ENCODE measurements at places on chromosomes 2 and 18.

- DNase-seq: no peak
Measured at GRCh38 chr2:120653046-120653445, 82.6 kb upstream of the GLI2 start.

- DNase-seq: no peak
Measured at GRCh38 chr2:85790032-85790431, 36.2 kb downstream of the ATOH8 start.

DNA sequence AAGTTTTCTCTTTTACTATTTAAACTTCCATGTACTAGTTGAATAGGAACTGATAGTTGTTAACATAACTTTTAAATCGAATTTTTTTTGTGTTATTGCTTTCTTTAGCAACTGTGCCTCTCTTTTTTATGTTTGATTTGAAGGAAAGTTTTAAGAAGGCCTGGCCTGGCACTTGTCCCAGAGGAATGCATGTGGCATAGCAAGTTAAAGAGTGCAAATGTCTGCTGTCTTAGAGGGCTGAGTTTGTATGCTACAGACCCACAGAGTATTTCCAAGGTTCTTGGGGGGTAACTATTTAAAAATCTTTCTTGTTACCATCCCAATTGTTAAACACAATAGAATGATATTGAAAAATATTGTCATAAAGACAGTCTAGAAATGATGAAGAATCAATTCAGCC, 47.0 kb downstream of the MTCL1 start:
- DNase-seq: no peak

- DNase-seq: no peak
Measured at GRCh38 chr18:50644807-50645206, 84.9 kb downstream of the MAPK4 start.

- DNase-seq: no peak
Measured at GRCh38 chr2:8641301-8641965, 40.4 kb upstream of the ID2 start.

DNA sequence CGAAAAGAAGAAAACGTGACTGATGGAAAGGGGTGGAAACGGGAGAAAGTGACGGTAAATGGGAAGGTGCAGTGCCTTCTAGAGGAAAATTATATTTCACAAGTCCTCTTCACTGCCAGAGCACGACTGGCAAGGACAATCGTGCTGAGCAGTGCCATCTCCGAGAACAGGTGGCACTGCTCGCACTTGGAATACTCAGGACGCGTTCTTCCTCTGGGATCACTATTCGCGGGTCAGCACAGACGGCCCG, 364 bp downstream of the STAT1 start:
- no peak for DNase-seq

- no peak for DNase-seq
Measured at GRCh38 chr2:171524018-171524401, 1.7 kb downstream of the CYBRD1 start.

GRCh38 chr2:191382801-191383200, 137.6 kb downstream of the MYO1B start:
- DNase-seq: no peak

DNA sequence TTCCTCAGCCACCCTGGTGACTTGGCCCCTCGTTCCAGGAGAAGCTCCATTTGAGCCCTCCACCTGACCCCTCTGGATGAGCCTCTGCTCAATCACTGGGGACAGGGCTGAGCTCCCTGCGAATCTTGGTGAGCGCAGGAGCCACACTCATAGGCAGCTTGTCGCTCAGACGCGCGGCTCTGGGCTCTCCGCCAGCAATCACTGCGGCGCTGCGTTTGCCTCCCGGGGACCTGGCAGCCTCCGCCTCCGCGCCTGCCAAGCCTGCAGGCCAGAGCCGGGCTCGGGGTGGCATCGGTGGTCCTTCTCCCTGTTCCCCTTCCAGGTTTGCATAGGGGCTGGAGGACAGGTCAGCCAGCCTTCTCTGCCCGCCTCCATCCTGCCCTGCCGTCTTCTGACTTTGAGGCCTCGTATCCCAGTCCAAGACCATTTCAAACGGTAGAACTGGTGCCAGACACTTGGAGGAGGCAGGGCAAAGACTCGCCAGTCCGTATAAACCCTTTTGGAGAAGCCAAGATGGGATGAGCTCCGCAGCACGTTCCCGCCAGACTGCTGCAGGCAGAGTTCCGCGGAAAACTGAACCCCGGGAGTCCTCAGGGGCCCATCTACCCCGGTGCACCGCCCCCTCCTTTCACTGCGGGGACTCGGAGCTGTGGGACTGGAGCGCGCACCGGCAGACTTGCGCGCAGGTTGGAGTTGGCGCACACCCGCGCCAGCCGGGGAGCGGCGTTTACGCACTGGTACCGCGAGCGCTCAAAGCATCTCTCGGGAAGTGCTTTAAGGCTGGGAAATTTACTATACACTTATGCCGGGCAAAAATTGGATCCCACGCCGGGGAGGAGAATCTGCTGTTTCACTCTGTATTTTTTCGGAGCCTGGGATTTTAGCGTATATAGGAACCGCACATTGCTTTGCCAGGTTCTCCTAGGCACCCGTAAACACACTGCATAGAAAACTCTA, 1.1 kb upstream of the TACR1 start:
- DNase-seq: no peak

DNA sequence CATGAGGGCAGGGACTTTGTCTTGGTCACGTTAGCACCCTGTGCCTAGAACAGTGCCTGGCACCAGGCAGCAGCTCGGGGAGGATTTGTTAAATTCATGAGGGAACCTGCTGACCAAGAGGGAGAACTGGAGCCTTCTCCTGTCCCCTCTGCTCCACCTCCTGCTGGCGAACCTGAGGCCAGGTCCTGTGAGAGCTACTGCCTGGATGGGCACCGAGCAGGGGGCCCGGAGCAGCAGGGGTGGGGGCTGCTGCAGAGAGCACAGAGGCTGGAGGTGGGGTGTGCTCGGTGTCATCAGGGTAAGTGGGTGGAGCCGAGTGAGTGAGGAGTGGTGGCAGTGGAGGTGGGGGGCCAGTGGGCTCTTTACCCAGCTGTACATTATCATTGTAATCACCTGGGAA, 52.1 kb upstream of the FAHD2A start:
- no peak for DNase-seq

GRCh38 chr18:12336171-12336613, 28.2 kb downstream of the TUBB6 start:
- DNase-seq: peak; percentile 5

GRCh38 chr2:195612611-195613495, 44.2 kb upstream of the SLC39A10 start:
- DNase-seq: no peak

DNA sequence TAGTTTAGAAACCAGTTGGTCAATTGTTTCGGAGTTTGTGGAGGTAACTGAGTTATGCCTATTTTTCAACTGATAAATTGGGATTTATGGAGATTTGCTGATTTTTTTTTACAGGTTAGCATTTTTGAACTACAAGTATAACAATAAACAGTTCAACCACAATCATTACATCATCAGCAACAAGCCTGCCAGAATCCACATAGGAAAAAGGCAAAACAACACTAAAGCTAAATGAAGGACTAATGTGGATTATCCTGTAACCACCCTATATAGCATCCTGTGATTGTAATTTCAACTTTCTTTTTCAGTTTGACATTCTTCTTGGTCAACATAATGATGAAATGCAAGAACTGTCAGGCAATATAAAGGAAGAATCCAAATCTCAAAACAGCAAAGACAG, 76.5 kb downstream of the CCDC102B start:
- DNase-seq: no peak

DNA sequence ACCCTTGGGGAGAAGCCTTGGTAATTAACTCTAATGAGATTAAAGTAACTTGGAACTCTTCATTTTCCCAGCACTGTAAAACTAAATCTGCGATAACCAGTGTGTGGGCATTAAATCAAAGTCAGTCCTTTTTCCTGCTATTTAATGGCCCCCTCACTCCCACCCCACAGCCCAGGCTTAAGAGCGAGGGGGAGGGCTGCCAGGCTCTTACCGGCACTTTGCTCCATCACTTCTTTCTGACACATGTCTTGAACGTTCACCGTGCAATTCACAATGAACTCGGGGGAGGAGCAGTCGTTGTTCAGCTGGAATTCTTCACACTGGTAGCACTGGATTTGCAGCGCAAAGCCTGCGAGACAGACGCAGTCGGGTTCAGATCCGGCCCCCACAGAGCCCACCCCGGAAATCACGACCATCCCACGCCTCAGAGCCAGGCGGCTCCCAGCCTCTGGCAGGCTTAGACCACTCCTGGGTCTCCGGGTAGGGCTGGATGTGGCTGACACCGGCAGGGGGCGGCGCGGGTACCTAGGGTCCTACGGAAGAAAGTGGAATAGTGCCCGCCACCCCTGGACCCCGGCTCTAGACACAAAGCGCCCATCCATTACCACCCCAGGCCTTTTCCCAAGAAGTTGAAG, 1.7 kb downstream of the LYPD1 start:
- no peak for DNase-seq

DNA sequence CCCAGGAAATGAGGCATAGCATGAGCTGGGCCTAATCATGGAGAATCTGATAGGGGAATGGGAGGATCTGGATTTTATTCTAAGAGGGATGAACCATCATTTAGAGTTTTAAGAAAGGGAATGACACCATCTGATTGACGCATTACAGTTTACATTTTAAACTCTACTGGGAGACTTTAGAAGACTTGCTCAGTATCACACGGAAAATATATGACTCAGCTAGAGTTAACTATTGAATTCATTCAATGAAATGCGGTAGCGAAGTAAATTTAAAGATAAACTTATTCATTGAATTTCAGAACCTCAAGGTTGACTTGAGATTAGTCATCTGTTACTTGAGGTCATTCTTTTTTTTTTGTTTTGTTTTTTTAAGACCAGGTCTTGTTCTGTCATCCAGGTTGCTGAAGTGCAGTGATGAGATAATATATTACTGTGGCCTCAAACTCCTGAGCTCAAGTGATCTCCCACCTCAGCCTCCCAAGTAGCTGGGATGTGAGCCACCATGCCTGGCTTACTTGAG, 25.0 kb downstream of the MC4R start:
- no peak for DNase-seq

DNA sequence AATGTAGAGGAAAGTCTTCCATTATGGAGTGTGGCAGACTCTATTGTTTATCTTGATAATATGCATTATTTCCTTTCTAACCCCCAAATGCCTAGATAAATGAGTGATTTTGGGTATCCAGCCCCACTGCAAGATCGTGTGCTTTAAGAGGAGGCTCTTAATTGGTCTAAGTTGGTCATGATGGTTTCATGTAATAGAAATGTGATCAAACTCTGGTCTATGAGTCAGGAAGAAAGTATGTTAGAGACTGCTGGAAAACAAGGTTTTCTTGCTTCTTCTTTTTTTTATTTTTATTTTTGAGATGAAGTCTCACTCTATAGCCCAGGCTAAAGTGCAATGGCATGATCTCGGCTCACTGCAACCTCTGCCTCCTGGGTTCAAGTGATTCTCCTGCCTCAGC, 344.5 kb upstream of the TNP1 start:
- no peak for DNase-seq

DNA sequence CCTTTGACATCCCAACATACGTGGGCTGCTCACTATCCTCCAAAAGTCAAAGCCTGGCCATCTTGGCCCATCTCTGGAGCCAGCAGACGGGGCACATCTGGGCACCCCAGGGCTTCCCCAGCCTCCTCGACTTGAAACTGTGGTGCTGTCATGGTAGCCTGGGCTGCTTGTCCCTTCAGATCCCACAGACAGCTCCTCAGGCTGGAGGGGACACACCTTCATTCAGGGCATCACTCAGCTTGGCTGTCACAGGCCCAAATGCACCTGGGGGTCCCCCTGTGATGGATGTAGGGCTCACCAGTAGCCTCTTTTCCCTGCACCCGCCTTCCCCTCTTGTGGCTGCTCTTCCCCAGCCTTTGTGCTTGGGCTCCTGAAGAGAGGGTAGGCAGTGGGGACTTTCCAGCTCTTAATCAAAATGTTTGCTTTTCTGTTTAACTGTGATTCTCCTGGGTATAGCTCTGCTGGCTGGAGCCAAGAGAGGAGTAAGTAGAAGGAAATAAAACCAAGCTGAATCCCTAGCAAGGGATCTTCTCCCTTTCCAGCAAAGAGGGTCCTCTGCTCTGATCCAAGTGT, 92.3 kb downstream of the GYPC start:
- peak; percentile 12 for DNase-seq

DNA sequence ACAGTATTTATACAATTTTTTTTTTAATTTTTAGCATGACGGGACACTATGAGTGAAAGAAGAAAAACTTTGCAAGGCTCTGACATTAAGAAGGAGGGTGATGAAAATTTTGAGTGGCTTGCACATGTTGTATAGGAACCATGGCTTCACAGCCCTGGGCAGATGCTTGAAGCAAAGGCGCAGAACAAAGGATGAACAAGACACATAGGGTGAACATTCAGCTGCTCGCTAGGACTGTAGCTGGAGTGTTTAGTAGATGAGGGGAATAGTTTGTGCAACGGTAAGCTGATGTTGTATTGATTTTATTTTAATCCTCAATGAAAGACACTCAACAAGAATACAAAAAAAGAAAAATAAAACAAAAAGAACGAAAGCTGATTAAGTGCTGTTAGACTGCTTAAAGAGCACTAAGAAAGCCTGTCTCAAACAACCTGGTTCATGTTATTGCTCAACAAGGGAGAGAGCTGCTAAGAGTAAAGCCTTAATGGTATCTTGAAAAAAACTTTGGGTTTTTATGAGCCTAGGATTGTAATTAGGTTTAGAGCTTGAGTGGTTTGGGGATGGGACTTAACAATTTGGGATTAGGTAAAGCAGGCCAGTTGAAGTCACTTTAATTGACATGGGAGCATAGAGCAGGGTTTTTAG, 41.2 kb upstream of the GCFC2 start:
- no peak for DNase-seq

GRCh38 chr2:11876889-11877288, 130.5 kb downstream of the LPIN1 start:
- DNase-seq: no peak
